ENCODE measurements at places on chromosomes 11 and 22.

DNA sequence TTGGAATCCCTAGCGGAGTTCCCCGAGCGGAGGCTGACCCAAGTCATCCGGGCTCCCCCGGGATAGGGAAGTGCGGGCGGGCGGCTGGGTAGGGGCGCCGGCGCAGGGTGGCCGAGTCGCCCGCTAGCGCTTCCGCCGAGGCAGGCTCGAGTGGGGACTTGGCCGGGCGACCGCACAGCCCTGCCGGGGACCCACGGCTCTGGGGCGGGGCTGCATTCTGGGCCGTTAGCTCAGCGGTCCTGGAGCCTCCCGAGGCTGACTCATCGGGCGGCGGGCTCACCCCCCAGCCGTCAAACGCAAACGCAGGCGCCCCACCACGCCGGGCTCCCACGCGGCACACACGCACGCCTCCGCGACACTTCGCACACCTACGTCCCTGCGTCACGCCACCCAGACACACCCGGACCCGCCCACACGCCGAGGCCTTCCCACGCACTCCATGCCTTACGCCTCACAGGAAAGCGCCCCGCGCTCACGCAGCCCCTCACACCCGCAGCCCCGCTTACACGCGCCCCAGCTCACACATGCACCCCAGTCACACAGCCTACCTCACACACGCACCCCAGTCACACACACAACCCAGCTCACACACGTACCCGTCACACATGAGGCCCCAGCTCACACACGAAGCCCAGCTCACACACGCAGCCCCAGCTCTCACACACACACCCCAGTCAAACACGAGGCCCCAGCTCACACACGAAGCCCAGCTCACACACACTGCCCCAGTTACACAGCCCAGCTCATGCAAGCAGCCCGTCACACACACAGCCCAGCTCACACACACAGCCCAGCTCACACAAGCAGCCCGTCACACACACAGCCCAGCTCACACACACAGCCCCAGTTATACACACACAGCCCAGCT, 1.2 kb downstream of the PHLDB1 start:
- peak overlapping the region; percentile 63 for H3K4me3 ChIP-seq
- peak overlapping the region; percentile 97 for H3K27ac ChIP-seq
- peaks cover 42% of the 10 kb centered on the region for H3K4me1 ChIP-seq
- no peaks in the 10 kb centered on the region for H3K27me3 ChIP-seq
- peak; percentile 78 for DNase-seq

DNA sequence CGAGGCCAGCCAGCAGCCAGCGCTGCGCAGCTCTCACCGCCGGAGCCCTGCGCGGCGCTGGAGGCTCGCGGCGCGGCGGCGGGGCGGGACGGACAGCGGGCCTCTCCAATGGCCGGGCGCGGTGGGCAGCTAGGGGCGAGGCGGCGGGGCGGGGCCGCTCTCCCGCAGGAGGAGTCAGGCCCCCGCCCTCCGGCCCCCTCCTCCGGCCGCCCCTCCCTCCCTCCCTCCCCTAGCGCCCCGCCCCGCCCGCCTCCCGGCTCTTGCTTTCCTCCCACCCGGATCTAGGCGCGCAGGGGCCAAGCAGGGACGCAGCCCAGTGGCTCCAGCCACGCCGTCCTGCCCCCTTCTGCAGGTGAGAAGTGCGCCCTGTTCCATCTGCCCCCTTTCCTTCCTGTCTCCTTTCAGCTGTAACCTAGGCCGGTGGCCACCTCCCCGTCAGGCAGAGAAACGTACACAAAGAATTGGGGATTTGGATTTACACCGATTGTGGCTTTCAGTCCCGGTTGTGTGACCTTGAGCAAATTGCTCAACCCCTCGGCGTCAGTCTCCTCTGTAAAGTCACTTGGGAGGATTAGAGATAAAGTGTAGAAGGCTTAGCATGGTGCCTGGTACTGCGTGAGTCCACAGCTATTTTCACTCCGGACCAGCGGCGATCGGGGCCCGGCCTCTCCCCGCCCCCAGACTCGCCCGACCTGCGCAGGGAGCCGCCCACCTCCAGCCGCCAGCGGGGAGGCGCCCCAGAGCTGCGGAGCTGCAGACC, at the start of gene FZD4:
FZD4 (minus strand) TSS at position 35 of the 760 bp plus-strand sequence. CDS start 310 bp downstream, outside the sequence.
- peak within 1 kb of the TSS; percentile 88 for H3K27ac ChIP-seq
- peak within 1 kb of the TSS; percentile 96 for H3K4me3 ChIP-seq
- peaks cover 9% of the 10 kb centered on the region for H3K4me1 ChIP-seq
- no peaks in the 10 kb centered on the region for H3K36me3 ChIP-seq
- peak; percentile 93 for DNase-seq

- H3K36me3 ChIP-seq, result no peaks in the 10 kb centered on the region
- DNase-seq, result no peak
- no peak overlapping the region for H3K4me3 ChIP-seq
Measured at GRCh38 chr11:70521475-70522308, 123.4 kb downstream of the CTTN start.

- DNase-seq, result no peak
- H3K36me3 ChIP-seq, result no peaks in the 10 kb centered on the region
- H3K27me3 ChIP-seq, result no peaks in the 10 kb centered on the region
- no peaks in the 10 kb centered on the region for H3K4me1 ChIP-seq
- H3K4me3 ChIP-seq, result no peak overlapping the region
- no peak overlapping the region for H3K27ac ChIP-seq
Measured at GRCh38 chr22:20616451-20617043, 109.1 kb downstream of the MED15 start.

DNA sequence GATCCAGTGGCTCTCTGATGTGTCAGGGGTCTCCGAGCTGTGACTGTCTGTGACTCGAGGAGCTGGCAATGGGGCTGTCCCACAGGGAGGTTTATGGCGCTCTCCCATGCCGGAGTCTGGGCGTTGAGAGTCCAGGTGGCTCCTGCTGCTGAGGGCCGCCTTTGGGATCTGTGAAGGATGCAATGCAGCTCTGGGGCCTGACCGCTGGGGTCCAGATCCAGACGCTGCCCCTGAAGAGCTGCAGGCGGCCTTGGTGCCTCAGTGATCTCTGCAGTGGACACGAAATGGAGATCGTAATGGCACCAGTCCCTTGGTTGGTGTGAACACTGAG, 155.3 kb downstream of the TBC1D22A start:
- no peak overlapping the region for H3K27ac ChIP-seq
- H3K4me3 ChIP-seq, result no peak overlapping the region
- no peaks in the 10 kb centered on the region for H3K27me3 ChIP-seq
- peaks cover 5% of the 10 kb centered on the region for H3K4me1 ChIP-seq

GRCh38 chr11:77617892-77618291, 19.7 kb downstream of the CLNS1A start:
- H3K4me1 ChIP-seq, result no peaks in the 10 kb centered on the region
- DNase-seq, result no peak
- H3K36me3 ChIP-seq, result no peaks in the 10 kb centered on the region
- H3K4me3 ChIP-seq, result no peak overlapping the region
- peak overlapping the region; percentile 12 for H3K27ac ChIP-seq
- H3K27me3 ChIP-seq, result no peaks in the 10 kb centered on the region

Measured in testis (tissue), 5 donors.